ENCODE measurements at places on chromosomes 11 and 22. TPM values are rescaled to one million over a fixed set of nuclear protein-coding genes. Genes with fewer than 3 reads are reported as not detected.

The FAM83F gene
- 1.1 TPM for total RNA-seq

The SEPTIN3 gene
- total RNA-seq = 216 TPM

GRCh38 chr11:124327775-124328174 is 7.8 kb upstream of the OR8D2 start:
- no peaks in the 10 kb centered on the region for H3K36me3 ChIP-seq
- no peak overlapping the region for H3K27ac ChIP-seq
- H3K4me3 ChIP-seq = no peak overlapping the region
- no peak for DNase-seq
- no peaks in the 10 kb centered on the region for H3K4me1 ChIP-seq

DNA sequence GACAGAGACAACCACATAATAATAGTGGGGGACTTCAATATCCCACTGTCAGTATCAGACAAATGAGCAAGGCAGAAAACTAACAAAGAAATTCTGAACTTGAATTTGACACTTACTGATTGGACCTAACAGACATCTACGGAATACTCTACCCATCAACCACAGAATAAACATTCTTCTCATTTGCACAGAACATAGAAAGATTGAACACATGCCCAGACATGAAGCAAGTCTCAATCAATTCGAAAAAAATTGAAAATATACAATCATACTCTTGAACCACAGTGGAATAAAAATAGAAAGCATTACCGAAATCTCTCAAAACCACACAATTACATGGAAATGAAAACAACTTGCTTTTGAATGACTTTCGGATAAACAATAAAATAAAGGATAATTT is 17.9 kb downstream of the RAB38 start:
- DNase-seq = no peak
- H3K4me3 ChIP-seq = no peak overlapping the region
- no peaks in the 10 kb centered on the region for H3K4me1 ChIP-seq
- H3K36me3 ChIP-seq = peaks cover 6% of the 10 kb centered on the region

DNA sequence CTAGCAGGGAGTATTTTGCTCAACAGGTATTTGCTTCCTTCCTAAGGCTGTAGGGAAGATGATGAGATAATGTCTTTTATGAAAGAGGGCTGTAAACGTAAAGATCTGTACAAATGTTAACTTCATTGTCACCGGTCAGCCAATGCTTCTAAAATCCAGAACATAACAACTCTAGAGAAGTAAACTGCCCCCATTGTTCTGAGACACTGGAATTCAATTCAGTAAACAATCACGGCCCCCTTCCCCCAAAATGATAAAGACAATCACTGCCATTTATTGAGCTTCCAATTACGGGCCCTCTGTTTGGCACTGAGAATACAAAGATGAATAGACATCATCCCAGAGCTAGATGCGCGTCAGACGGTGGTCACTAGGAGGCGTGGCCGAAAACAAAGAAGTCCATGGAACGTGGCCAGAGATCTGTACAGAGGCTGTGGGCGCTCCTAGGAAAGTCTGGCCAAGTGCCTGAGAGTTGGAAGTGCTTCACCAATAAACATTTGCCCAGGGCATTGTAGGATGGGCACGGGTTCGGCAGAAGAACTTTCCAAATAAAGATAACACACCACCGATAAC is 576 bp downstream of the TMEM258 start:
- DNase-seq = peak; percentile 77
- no peaks in the 10 kb centered on the region for H3K36me3 ChIP-seq
- H3K27me3 ChIP-seq = peaks cover 13% of the 10 kb centered on the region

- H3K4me3 ChIP-seq = peak overlapping the region; percentile 86
- H3K27ac ChIP-seq = peak overlapping the region; percentile 97
These were observed 120.9 kb upstream of the ZC3H12C start for GRCh38 chr11:109972181-109972715.

GRCh38 chr11:67429038-67429668 is 859 bp downstream of the RPS6KB2 start:
- peak overlapping the region; percentile 99 for H3K4me3 ChIP-seq
- no peaks in the 10 kb centered on the region for H3K4me1 ChIP-seq
- peak; percentile 4 for DNase-seq
- H3K27me3 ChIP-seq = peaks cover 2% of the 10 kb centered on the region

- no peak for DNase-seq
- H3K27ac ChIP-seq = no peak overlapping the region
- peaks cover 10% of the 10 kb centered on the region for H3K4me1 ChIP-seq
- no peaks in the 10 kb centered on the region for H3K36me3 ChIP-seq
- H3K4me3 ChIP-seq = no peak overlapping the region
These were observed 22.7 kb upstream of the CCND1 start for GRCh38 chr11:69618237-69618636.

DNA sequence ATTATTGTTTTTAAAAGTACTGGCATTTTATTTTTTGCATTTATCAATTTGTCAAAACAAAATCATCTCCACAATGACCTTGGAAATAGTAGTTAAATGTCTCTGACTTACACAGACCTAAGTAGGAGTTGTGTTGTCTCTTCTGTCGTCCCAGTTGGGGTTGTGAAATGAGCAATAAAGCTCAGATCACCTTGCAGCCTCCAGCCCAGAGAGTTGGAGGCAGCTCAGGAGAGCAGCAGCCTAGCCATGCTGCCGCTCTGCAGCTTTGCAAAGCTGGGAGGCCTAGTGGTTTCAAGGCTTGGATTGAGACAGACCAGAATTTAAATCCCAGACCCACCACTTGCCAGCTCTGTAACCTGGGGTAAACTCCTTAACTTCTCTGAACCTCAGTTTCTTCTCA is 65.2 kb upstream of the CRYBB3 start:
- H3K27ac ChIP-seq = no peak overlapping the region
- H3K27me3 ChIP-seq = no peaks in the 10 kb centered on the region
- no peak for DNase-seq
- peaks cover 12% of the 10 kb centered on the region for H3K36me3 ChIP-seq

DNA sequence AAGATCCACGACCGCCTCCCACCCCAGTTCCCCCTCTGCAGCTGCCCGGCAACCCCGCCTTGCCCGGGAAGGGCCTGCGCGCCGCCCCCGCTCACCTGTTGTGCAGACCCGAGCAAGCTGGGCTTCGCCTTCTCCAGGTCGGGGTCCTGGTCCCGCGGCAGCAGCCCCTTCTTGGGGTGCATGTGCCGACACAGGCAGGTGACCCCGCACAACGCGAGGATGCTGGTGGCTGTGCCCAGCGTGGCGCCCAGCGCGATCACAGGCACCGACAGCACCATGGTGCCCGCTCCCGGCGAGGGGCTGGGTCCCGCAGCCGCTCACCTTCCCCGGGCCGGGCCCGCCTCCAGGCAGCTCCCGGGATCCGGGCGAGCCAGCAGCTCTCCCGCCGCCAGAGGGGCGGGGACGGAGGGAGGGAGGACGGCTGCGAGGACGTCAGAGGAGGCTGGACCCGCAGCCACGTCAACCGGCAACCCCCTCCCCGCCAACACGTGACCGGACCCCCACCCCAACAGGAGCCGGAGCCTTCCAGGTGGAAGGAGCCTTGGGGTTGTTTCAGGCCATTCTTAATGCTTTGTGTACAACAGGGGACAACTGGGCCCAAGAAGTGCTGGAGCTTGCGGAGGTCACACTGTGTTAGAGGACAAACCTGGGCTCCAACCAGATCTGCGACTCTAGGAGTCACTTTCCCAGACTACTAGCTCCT is at the start of gene SYT13:
Gene SYT13, minus strand, starts transcription at position 412 of the 703 bp plus-strand sequence. Its CDS starts 134 bp downstream, at position 278.
- peak within 1 kb of the TSS; percentile 57 for H3K27ac ChIP-seq
- peaks cover 15% of the 10 kb centered on the region for H3K4me1 ChIP-seq
- H3K4me3 ChIP-seq = peak within 1 kb of the TSS; percentile 91
- peak; percentile 72 for DNase-seq

GRCh38 chr11:114166897-114167323 is 107.4 kb downstream of the ZBTB16 start:
- no peaks in the 10 kb centered on the region for H3K36me3 ChIP-seq
- no peak overlapping the region for H3K27ac ChIP-seq
- no peak for DNase-seq
- H3K4me3 ChIP-seq = peak overlapping the region; percentile 7

GRCh38 chr11:88335284-88335683 is 2.3 kb downstream of the CTSC start:
- peaks cover 4% of the 10 kb centered on the region for H3K27me3 ChIP-seq
- peak overlapping the region; percentile 7 for H3K27ac ChIP-seq
- no peaks in the 10 kb centered on the region for H3K36me3 ChIP-seq
- peaks cover 4% of the 10 kb centered on the region for H3K4me1 ChIP-seq
- H3K4me3 ChIP-seq = peak overlapping the region; percentile 99
- no peak for DNase-seq

GRCh38 chr11:25038131-25038530 is 541.3 kb downstream of the LUZP2 start:
- no peak for DNase-seq
- H3K4me3 ChIP-seq = no peak overlapping the region
- no peak overlapping the region for H3K27ac ChIP-seq

All from glutamatergic neuron (in vitro differentiated cells).